CD4-positive, CD25-positive, alpha-beta regulatory T cell (primary cell): ENCODE measurements at places on chromosomes 6 and 20. TPM values are rescaled to one million over a fixed set of nuclear protein-coding genes. Genes with fewer than 3 reads are reported as not detected.

DNA sequence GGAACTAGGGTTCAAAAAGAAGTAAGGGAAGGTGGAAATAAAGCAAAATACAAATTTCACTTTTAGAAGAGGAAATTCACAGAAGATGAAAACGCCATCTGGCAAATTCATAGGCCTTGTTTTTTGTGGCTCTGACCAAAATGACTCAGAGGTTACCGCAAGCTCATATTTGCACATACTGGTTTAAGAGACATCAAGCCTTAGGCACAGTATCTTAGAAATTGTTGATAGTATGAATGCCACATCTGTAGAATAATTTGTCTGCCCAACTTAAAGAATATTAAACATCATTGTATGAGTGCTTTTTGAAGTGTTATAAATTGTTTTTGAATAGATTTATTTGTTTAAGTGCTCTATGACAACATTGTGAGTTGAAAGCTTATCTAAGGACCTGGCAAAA, 10.6 kb downstream of the TAAR1 start:
- peaks cover 3% of the 10 kb centered on the region for H3K27me3 ChIP-seq
- H3K4me1 ChIP-seq, result no peaks in the 10 kb centered on the region
- H3K36me3 ChIP-seq, result no peaks in the 10 kb centered on the region

DNA sequence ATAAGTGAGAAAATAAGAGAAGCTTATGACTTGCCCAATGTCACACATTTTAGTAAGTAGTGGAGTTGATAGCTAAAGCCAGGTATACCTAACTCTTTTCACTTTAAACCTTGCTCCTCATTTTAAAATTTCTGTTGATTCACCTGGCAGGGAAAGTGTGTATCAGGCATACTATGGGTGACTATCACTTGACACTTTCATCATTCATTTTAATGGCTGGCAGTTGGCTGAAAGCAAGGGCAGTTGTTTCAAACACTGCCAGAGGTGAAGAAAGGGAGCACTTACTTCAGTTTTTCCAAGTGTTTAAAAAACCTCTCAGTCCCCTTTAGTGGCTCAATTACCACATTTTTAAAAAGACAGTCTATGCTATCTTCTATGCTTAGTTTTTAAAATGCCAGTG, 78.2 kb upstream of the EMILIN3 start:
- no peaks in the 10 kb centered on the region for H3K27me3 ChIP-seq
- DNase-seq, result no peak
- H3K36me3 ChIP-seq, result peaks cover 70% of the 10 kb centered on the region

DNA sequence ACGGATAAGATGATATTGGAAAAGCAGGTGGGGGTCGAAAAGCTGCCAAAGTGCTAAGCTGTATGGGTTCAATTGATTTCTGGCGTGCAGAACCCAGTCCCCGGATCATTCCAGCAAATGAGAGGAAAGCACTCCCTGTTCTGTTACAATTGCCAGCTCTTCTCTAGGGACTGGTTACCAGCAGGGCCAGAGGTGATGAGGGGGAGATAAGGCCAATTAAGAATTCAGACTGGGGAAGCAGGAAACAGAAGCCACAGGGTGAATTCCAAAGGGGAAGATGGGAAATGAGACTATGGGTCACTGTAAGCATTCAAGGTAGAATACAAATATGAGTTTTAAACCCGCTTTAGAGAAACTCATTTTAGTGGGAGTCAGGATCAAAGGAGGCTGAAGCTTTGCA, 349.4 kb upstream of the MAP3K7 start:
- no peak overlapping the region for H3K4me3 ChIP-seq
- H3K36me3 ChIP-seq, result no peaks in the 10 kb centered on the region
- no peaks in the 10 kb centered on the region for H3K4me1 ChIP-seq
- no peaks in the 10 kb centered on the region for H3K27me3 ChIP-seq
- no peak overlapping the region for H3K27ac ChIP-seq
- DNase-seq, result no peak

DNA sequence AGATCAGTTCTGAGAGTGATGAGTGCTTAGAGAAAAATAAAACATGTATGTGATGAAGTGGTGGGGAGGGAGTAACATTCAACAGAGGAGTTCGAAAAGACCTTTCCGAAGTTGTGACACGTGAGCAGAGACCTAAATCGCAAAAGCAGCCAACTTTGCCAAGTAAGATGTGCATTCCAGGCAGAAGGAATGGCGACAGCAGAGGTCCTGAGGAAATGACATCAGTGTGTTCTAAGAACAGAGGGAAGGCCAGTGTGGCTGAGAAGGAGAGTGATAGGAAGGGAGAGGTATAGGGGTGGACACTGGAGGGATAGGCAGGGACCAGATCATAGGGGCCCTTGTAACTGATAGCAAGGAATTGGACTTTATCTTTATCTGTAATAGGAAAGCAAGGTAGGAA, 51.3 kb downstream of the ADAT2 start:
- H3K4me1 ChIP-seq, result peaks cover 9% of the 10 kb centered on the region
- no peak overlapping the region for H3K4me3 ChIP-seq
- H3K36me3 ChIP-seq, result no peaks in the 10 kb centered on the region
- no peaks in the 10 kb centered on the region for H3K27me3 ChIP-seq

DNA sequence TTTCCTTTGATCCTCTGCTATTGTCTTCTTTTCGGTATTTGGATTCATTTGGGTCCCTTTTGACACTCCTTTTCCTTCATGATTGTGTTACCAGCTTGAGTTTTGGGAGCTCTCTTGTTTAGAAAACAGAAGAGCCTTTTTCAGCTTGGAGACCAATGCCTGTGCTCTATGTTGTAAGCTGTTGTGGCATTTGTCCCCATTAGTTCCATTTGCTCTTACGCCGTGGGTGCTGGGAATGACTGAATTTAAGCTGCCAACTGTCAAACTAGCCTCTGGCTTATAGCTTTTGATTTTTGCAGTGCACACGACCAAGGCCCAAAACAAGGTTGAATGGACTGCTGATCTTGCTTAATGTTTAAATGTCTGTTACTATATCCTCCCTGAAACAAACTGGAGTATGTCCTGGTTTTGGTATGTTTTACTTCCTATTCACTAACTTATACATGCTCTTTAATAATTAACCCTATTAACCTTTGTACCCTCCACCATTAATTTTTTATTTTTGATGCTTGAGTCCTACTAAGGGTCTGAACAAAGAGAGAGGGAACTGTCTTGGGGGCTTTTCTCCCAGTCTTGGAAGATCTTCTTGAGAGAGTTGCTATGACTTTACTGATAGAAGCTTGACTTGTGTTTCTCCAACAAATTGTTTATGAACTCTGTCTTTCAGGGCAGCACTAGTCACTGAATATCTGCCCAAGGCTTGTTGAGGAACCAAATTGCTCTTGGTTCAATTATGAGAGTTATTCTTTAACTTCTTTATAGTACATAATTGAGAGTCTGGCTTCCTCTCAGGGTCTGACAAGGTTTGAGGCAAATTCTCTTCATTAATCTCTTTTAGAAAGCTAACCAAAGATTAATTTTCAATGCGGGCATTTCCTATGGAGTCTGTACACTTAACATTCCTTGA, 100.3 kb upstream of the SIRPG start:
- no peaks in the 10 kb centered on the region for H3K36me3 ChIP-seq
- H3K27me3 ChIP-seq, result no peaks in the 10 kb centered on the region
- H3K4me1 ChIP-seq, result no peaks in the 10 kb centered on the region
- H3K4me3 ChIP-seq, result no peak overlapping the region

The ENPP1 gene
- total RNA-seq, result not detected

DNA sequence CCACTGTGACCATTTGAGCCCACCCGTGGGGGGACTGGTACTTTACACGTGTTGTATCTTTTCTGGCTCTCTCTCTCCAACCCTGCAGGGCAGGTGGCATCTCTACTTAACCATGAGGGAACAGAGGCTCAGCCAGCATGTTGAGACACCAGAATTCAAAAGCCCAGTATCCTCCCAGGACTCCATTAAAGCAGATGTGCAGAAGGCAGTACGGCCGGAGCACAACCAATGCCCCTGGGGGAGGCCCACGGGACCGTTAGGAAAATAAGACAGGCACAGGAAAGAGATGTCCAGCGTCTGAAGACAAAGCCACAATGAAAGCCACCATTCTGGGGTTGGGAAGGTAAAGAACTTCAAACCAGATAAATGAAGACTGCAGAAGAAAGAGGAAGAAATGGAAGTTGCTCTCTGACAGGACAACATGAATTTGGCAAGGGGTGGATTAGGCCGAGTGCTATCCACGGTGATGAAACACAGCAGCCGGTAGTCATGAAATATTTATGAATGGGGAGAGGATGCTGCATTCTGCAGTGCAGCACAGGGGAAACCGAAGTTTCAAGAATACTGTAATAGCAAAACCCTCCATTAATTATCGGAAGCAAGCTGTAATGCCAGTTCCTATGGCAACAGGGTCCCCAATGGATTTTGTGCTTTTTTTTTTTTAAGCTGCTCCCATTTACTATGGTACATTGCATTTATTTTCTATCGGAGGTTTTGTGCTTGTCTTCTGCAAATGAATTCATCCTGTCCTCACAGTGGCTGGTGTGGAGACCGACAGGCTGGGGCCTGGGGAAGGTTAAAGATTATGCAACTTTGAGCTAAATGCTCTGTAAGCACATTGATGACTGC, 179.4 kb downstream of the NRN1 start:
- H3K36me3 ChIP-seq, result no peaks in the 10 kb centered on the region
- no peak overlapping the region for H3K27ac ChIP-seq
- no peaks in the 10 kb centered on the region for H3K27me3 ChIP-seq
- no peak for DNase-seq

DNA sequence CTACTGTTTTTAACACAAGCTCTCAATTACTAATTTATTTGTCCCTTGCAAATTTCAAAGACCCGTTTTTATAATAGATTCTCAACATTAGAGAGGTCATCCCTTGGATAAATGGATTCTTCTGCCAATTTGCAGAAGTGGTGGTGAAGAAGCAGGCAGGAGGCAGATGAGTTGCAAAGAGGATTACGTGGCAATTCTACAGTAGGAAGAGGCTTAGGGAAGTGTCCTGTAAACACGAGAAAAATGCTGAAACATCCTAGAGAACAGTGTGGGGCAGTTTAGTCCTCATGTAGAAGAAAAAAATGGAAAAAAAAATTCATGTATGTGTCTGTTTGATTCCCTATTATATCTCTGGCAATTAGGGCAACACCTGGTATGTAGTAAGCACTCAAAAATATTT, 87.6 kb downstream of the BMP2 start:
- no peak overlapping the region for H3K4me3 ChIP-seq
- no peak overlapping the region for H3K27ac ChIP-seq
- DNase-seq, result no peak
- H3K27me3 ChIP-seq, result no peaks in the 10 kb centered on the region

- H3K27ac ChIP-seq, result no peak overlapping the region
- H3K27me3 ChIP-seq, result peaks cover 1% of the 10 kb centered on the region
- no peak overlapping the region for H3K4me3 ChIP-seq
- DNase-seq, result no peak
These were observed 13.7 kb upstream of the TBC1D22B start for GRCh38 chr6:37243816-37244370.

GRCh38 chr6:159427771-159428170, 258.6 kb downstream of the FNDC1 start:
- no peaks in the 10 kb centered on the region for H3K27me3 ChIP-seq
- H3K27ac ChIP-seq, result no peak overlapping the region
- H3K36me3 ChIP-seq, result no peaks in the 10 kb centered on the region
- H3K4me3 ChIP-seq, result no peak overlapping the region
- no peaks in the 10 kb centered on the region for H3K4me1 ChIP-seq
- DNase-seq, result no peak

The C6orf15 gene
- not detected for total RNA-seq

GRCh38 chr20:14775778-14776177, 438.4 kb upstream of the FLRT3 start:
- no peaks in the 10 kb centered on the region for H3K36me3 ChIP-seq
- no peaks in the 10 kb centered on the region for H3K4me1 ChIP-seq
- DNase-seq, result no peak
- H3K4me3 ChIP-seq, result no peak overlapping the region
- H3K27me3 ChIP-seq, result no peaks in the 10 kb centered on the region
- H3K27ac ChIP-seq, result no peak overlapping the region

DNA sequence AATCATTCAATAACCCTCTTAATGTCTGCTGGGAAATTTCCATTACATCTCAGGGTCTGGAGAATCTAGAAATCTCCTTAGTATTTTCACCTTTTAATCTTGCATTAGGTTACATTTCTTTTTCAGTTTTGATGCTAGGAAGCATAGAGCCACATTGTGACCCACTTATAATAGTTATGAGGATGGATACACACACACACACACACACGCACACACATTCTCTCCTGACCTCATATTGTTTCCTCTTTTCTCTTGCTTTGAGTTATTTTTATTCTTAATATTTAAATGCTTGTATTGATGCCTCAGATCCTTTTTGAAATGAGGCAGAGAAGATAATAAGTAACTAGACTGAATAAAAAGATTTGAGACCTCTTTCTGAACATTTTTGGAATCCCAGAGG, 128.4 kb downstream of the KLHL32 start:
- DNase-seq, result no peak
- no peaks in the 10 kb centered on the region for H3K36me3 ChIP-seq
- H3K27ac ChIP-seq, result no peak overlapping the region
- no peak overlapping the region for H3K4me3 ChIP-seq
- H3K4me1 ChIP-seq, result no peaks in the 10 kb centered on the region
- no peaks in the 10 kb centered on the region for H3K27me3 ChIP-seq

The ABHD16B gene
- not detected for total RNA-seq

DNA sequence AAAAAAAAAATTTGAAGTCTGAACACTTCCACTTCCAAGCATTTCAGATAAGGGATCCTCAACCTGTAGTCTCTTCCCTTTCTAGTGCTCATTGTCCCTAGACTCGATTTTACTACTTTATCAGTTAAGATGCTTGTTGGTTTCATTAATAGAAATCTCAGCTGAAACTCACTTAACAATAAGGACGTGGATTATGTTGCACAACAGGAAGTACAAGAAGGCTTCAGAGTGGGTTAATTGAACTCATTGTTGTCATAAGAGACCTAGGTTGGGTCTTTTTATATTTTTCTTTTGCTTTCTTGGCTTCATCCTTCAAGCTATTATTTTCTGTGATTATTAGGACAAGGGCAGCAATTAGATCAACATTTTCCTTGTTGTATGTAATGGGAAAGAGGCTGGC, 175.2 kb downstream of the CDKAL1 start:
- no peak overlapping the region for H3K4me3 ChIP-seq
- H3K27ac ChIP-seq, result no peak overlapping the region
- peaks cover 9% of the 10 kb centered on the region for H3K4me1 ChIP-seq
- H3K36me3 ChIP-seq, result no peaks in the 10 kb centered on the region
- peak; percentile 54 for DNase-seq
- no peaks in the 10 kb centered on the region for H3K27me3 ChIP-seq

DNA sequence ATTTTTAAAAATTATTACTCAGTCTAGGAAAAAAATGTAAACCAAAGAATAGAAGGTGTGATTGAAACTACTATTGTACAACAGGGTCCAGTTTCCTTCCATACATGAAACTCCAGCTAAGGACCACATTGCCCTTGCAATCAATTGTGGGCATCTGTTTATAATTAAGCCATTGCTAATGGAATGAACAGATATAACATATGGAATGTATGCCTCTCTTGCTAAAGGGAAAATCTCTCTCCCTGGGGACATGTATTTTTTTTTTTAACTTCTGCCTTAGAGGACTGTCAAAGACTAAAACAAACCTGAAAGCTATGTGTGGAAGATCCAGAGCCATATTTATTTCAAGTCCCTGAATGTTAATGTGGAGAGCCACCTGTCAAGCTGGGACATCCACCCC, 336.8 kb upstream of the MANEA start:
- no peaks in the 10 kb centered on the region for H3K4me1 ChIP-seq
- no peak overlapping the region for H3K27ac ChIP-seq
- DNase-seq, result no peak
- H3K4me3 ChIP-seq, result no peak overlapping the region
- H3K36me3 ChIP-seq, result no peaks in the 10 kb centered on the region

The SLC24A3 gene
- total RNA-seq, result 0.25 TPM
